ENCODE measurements at places on chromosomes 6 and 20. TPM values are rescaled to one million over a fixed set of nuclear protein-coding genes. Genes with fewer than 3 reads are reported as not detected.

The CDSN gene
- not detected for total RNA-seq

The KCNK16 gene
- not detected for total RNA-seq

DNA sequence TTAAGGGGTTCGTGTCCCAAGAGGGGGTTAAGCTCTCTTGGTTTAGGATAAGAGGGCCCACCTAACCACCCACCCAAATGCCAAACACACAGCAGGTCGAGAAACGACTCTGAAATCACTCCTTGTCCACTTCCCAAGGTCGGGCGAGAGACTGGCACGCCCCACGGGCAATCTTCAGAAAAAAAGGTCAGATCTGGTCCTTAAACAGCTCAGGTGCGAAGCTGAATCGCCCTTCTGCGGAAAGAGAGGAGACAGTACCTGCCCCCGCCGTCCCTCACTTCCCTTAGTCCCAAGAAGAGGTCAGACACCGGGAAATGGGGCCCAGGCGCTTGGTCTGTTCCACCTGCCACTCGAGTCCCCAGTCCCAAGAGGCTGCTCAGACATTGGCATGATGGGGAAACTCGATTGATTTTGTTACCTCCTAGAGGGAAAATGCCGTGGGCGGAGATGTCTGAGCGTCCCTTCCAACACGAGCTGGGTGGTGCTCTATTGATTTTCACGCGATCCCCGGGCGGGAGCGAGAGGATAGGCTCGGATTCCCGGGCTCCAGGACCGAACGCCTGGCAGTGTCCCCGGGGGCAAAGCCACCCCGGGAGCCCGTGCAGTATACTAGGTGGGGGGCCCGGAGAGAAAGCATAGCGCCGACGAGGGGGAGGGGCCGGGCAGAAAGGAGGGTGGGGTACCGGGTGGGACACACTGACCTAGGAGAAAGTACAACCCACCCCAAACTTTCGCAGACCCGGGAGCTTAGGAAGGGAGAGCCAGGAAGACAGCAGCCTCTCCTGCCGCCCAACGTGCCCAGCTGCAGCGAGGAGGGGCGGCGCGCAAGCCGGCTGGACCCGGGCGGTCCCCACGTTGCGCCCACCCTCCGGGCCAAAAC, 1.1 kb upstream of the SAMD5 start:
- no peak for DNase-seq

GRCh38 chr6:85490516-85491248, 40.8 kb downstream of the NT5E start:
- DNase-seq, result no peak

DNA sequence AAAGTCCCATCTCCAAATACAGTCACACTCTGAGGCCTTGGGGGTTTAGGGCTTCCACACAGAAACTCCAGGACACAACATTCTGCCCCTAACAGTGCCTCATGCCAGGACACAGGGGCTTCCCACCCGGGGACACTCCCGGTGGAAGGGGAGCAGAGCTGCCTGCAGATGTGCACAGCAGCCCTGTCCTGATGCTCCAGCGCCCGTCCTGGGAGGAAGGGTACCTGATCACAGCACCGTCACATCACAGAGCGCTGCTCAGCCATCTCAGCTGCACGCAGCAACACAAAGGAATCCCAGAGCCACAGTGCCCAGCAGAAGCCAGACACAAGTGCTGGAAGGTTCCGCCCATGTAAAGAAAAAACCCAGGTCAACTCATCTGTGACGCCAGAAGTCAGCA, 156.7 kb downstream of the TAF4 start:
- DNase-seq, result no peak

Data from T-helper 17 cell (primary cell).